ENCODE measurements at places on chromosomes 3 and 15.

DNA sequence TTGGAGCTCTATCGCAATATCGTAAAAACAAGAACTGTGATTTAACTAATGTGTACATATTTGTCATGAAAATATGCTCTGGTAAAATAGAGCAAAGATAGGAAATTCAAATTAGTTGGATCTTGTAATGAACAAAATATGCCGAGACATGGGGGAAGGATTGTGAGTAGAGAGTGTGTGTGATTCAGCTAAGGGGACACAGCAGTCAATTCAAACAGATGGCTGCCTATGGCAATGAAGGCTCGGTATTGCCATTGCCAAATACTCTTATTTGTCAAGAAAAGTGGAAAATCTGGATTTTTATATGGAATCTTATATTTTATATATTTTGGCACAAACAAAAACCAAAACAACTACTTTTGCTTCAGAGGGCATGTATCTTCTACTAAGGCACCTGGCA lies 227.3 kb upstream of the BCHE start:
- no peak for DNase-seq

- no peak for DNase-seq
Measured at GRCh38 chr15:62649793-62650420, 392.6 kb upstream of the TPM1 start.

DNA sequence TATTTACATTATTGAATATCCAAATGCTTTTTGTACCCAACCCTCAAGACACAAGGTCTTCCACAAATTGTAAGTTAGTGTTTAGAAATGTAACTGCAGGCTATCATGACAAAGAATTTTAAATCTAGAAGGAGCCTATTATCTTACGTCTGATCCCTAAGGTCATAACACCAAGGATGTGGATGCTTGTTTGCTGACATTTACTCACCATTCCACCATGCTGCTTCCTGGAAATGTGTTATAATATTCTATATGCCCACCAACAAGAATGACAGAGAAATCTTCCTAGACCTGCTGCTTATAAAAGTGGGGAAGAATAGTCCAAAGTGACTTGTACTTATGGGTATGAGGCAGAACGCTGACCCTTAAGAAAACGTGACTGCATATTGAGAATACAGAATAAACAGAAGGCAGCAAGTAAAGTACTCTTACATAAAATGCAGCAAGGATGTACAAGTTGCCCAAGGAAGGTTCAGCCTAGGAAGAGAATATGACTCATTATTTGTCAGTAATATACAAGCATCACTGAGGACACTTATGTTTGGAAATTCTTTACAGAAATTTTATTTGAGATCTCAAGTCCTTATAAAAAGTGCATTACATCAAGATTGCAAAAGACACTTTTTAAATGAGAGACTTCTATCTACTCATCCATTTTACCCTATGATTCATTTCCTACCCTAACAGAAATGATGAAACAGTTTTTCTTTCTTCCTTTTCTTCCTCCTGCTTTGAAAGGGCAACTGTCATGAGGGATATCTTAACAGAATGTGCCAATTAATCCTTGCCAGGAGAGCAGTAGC lies 59.6 kb downstream of the ESYT3 start:
- peak; percentile 79 for DNase-seq

- DNase-seq, result no peak
Measured at GRCh38 chr3:55405436-55405835, 81.7 kb downstream of the WNT5A start.

- DNase-seq, result no peak
Measured at GRCh38 chr15:85756411-85757072, 38.2 kb downstream of the KLHL25 start.

GRCh38 chr3:115227461-115227860 lies 80.4 kb upstream of the ZBTB20 start:
- DNase-seq, result no peak

- no peak for DNase-seq
Measured at GRCh38 chr3:3027976-3028567, 82.1 kb downstream of the IL5RA start.

DNA sequence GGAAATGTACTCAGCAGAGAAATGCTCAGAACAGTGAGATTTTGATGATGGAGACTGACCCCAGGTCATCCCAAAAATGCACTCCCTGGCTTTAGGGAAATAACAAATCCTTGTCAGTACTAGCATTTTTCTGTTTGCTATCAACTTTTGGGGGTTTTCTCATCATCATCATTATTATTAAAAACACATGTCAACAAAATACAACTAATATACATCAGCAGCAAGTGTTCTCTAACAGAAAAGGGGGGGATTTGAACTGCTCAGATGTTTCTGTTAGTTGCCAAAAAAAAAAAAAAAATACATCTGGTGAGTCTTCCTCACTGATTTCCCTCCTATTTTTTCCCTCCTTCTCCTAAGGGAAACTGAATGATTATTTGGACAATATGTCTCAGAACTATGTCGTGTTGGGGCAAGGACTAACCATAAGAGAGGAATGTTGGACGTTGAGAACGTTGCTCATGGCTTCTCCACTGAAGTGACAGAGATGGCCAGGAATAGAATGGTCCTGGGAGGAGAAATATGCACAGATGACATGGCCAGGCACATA lies 230.0 kb upstream of the MCTP2 start:
- no peak for DNase-seq

GRCh38 chr3:138888560-138888959 lies 53.8 kb upstream of the PIK3CB start:
- DNase-seq, result no peak

GRCh38 chr15:57079446-57079845 lies 161.0 kb downstream of the TCF12 start:
- no peak for DNase-seq

DNA sequence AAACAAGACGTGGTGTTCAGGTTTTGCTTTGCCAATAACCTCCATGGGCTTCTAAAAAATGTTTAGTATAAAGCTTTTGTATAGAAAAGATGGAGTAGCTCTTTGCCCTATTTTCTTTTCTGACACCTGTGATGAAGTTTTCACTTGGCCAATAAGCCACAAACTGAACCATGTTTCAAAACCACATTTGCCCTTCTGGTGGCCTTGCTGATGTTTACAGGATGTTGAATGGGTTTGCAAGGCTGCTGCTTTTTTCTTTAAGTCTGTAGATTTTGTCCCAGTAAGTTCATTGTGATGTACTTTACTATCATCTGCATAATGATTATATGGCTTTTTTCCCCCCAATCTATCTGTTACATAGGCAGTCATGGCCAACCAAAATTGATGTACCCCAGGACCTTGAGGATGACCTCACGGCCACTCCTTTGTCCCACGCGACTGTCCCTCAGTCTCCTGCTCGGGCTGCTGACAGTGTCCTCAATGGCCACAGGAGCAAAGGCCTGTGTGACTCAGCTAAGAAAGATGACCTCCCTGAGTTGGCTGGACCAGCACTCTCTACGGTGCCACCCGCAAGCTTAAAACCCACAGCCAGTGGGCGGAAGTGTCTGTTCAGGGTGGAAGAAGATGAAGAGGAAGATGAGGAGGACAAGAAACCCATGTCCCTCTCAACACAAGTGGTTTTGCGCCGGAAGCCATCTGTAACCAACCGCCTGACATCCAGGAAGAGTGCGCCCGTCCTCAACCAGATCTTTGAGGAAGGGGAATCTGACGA lies 60.8 kb downstream of the SNRK start:
- DNase-seq, result no peak

GRCh38 chr3:124886168-124887056 lies 753 bp downstream of the ITGB5 start:
- no peak for DNase-seq

All from SIG-M5 (cell line).